AG09309 (cell line): ENCODE measurements at places on chromosomes 7 and 10.

DNA sequence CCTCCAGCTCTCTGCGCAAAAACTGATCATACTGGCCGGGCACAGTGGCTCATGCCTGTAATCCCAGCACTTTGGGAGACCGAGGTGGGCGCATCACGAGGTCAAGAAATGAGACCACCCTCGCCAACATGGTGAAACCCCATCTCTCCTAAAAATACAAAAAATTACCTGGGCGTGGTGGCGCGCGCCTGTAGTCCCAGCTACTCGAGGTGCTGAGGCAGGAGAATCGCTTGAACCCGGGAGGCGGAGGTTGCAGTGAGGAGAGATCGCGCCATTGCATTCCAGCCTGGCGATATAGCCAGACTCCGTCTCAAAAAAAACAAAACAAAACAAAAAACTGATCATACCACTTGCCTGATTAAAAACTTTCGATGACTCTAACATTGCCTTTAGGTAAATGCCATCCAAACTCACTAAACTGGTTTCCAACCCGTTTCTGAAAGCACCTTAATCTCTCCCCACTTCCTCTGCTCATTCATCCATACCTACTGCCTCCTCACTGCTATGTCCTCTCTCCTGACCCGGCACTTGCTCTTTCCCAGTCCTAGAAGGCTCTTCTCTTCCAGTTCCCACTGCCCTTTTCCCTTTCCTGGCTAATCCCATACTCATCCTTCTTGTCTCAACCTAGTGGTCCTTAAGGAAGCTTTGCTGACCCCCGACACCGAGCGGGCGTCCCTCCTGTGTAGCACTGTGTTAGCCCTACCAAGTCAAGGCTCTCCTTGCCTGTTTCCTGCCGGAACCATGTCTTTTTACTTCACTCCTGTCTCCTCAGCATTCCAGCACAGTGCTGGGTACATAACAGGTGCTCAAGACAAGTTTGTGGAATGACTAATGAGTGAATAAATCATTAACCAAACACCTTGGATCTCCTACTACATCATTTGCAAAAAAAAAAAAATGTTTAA, 686 bp upstream of the MIOS start:
- DNase-seq, result no peak

DNA sequence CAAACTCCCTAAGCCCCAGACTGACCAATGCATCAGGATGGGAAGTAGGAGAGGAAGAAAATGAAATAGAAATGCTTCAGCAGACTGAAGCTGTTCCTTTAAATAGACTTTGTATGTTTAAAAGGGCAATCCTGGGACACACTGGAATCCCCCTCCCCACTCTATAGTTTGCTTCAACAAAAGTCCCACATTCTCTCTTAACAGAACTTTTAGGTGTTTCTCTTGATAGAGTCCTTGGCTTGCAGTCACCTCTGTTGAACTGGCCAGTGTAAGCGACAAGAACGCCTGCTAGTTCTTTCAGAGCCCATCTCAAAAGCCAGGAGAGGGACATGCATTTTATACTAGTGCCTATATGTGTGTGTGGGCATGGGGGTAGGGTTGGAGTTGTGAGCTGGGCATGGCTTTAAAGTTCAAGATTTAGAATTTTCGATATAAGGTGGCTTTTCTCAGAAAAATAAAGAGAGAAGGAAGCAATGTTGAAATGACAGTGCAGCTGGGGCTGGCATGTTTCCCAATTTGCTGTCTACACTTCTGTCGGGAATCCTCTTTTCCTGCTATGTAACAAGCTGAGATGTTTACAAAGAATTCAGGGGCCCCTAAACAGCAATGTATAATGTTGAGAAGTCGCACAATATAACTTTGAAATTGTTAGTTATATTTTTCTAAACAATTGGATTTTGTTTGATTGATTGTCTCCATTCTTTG, 2.1 kb downstream of the TBX20 start:
- DNase-seq, result no peak

DNA sequence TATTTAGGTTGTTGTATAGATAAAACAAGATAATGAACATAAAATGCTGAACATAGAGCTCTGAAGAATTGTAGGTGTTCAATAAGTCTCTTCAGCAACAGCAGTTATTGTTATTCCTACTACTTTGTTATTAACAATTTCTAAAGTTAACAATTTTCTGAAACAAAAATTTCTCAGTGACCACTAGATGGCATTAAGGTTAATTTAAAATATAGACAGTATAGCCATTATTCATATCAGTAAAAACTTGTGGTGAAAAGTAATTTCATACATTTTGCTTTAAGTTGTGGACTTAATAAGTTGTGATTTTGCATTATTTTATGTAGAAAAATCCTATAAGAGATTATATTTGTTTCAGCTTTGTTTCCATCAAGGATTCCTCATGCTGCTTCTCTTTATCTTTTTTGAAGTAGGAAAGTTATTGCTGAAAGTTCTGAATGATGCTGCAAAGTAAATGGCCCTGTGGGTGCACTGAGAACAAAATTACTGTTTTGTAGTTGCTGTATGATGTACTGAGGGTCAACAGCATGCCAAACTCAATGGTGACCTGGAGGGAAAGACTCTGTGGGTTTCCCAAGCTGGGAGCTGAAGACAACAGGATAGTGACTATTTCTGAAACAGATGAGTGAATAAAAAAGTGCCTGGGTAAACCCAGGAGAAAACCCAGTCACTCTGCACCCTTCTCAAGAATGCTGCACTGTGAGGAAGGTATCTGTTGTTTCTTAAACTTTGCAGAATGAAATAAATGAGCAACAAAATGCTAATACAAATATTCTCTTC, 253.6 kb downstream of the KIF20B start:
- no peak for DNase-seq

- DNase-seq, result no peak
These were observed 307.2 kb downstream of the PRPF18 start for GRCh38 chr10:13893926-13894325.

- peak; percentile 52 for DNase-seq
These were observed 21.0 kb downstream of the ZCWPW1 start for GRCh38 chr7:100407285-100408180.

GRCh38 chr10:62502995-62503613, 128.9 kb downstream of the ZNF365 start:
- peak; percentile 13 for DNase-seq

DNA sequence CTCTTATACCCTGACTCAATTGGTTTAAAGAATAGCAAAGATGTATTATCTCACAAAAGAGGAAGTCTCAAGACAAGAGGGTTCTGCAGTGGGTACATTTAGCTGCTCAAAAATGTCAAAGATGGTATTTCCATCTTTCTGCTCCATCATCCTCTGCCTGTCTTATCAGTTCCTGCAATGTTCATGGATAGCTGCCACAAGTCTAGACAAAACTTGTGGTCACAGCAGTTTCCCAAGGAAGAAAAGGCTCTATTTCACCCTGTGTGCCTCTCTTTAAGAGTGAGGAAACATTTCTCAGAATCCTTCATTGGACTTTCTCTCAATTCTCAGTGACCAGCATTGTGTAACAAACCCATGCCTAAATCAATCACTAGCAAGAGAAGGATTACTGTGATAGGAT, 634.2 kb upstream of the AUTS2 start:
- no peak for DNase-seq

DNA sequence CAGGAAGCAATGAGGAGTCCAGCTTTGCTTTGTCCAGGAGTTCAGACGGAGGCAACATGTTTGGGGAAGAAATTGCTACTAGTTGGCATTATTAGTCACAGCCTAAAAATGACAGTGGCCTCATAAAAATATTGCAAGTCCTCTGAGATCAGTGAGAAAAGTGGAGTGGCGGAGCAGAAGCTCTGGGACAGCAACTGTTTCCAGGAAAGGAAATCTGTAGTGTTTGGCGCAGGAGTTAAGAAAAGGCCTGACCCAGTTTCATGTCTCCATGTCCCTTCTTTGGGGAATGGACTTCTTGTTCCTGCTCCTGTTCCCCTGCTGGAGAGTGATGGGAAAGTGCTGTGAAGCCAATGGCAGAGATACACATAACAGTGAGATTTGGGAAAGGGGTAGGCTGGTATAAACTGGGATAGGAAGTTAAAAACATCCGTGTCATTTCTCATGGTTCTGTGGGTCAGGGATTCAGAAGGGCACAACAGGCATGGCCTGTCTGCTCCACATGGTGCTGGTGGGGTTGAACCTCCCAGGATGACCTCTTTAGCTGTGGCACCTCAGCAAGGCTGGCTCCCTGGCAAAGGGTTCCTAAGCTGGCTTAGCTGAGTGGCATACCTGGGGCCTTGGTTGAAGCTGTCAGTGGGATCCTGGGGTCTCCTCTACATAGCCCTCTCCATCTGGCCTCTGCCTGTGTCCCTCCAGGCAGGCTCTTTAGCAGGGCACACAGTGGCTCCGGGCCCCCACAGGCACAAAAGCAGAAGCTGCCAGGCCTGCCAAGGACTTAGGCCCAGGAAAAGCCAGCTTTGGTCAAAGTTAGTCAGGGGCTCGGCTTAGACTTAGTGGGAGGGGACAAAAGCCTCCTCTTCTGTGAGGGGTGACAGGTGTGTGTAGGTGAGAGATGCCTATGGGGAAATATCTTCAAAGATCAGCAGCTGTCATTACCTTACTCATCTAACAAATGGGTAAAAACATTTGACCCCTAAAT, 77.7 kb downstream of the WDFY4 start:
- no peak for DNase-seq

DNA sequence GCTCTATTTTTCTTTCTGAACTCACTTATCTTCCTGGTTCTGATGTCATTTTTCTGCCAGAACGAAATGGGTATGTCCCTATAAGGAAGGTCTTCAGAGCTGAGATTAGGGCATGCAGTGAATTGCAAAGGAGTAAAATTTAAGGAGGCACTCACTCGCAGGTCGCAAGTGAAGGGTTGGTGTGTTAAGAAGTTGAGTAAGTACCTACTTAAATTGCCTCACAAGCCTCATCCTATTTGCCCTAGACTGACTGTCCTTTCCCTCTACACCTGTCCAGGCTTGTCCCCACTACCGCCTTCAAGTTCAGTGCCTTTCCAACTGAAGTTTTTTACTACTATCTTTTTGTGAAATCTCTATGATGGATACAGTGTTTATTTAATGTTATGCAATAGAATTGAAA, 191.5 kb downstream of the AHR start:
- no peak for DNase-seq

DNA sequence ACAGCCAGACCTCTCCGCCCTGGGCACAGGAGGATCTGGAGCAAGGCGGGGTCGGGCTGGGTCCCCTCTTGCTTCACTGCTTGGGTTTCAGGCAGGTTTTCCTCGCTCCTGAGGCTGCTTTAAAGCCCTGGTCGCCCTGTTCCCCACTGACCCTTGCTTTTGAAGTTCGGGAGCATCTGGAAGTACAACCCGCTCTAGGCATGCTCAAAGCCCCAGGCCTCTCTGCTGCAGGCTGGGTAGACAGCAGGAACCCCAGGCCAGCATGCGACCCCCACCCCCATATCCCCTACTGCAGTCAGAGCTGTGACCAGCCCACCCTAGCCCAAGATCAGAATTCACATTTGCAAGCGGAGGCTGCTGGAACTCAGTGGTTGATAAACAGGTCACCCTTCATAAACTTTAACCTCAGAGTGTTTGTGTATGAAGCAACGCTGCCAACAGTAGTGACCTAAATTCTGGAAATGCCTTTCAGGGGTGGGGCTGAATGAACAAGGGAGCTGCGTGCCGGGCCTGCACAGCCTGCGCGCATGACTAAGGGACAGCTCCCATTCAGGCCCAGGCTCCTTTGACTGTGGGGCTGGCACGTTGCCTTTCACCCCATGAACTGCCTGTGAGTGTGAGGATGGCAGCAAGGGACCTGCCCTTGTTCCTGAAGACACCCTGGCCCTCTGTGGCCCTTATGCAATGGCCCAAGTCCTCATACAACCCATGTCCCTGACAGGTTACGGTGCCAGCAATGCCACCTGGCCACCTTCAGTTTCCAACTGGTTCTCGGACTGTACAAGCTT, 52.5 kb downstream of the PROSER2 start:
- peak; percentile 75 for DNase-seq

DNA sequence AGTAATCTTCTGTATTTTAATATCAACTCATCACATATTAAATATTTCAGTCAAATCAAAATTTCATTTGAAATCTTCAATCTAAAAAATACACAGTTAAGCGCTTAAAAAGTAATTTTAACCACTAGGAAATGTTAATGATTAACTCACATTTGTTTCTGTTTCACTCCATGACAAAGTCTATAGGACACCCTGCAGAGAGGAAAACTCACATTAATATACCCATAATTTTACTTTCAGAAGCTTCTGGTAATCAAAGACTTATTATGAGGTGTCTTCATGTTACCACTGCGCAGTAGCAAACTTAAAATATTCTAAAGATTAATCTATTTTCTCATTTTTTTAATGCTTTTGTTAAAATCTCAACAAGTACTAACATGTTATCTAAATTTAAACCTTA, 41.0 kb upstream of the ZNF518A start:
- DNase-seq, result no peak

DNA sequence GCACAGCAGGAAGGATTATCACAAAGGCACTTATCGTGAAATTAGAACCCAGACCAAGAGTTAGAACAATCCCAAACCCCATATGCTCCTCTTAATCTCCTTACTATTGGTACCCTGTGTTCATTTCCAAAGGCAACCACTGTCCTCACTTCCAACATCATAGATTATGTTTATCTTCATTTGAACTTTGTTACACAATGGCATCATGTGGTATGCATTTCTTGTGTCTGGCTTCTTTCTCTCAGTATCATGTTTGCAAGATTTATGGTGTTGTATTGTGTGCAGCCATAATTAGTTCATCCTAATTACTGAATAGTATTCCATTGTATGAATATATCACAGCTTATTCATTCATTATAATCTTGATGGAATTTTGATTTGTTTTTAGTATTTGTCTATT, 124.6 kb upstream of the SEC61G start:
- no peak for DNase-seq
